Eye (tissue), 1 donor: ENCODE measurements at places on chromosomes 7 and 10.

DNA sequence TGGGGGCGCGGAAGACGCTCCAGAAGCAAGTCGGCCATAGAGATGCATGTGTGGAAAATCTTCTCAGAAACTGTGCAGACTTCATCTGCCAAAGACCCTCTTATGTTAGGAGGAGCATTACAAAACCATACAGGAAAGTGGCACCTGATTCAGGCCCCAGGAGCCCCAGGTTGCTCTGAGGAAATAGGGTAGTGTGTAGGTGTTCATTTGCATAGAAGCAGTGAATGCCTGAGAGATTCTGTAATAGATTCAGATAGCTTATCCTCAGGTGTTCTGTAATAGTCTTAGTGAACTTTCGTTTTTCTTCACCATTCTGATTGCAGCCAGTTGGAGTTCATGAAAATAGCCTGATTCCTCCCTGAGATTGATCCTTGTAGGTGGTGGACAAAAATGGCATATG is 106.4 kb upstream of the GJD4 start:
- no peak for DNase-seq

DNA sequence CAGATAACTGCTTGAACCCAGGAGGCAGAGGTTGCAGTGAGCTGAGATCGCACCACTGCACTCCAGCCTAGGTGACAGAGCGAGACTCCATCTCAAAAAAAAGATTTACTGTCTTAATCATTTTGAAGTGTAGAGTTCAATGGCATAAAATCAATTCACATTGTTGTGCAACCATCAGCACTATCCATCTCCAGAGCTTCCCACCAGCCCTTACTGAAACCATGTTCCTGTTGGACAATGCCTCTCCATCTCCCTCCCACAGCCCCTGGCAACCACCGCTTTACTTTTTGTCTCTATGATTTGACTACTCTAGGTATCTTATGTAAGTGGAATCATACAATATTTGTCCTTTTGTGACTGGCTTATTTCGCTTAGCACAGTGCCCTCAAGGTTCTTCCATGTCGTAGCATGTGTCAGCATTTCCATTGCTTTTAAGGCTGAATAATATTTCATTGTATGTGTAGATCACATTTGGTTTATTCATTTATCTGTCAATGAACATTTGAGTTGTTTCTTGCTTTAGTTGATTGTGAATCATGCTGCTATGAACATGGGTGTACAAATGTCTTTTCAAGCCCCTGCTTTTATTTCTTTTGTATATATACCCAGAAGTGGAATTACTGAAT is 33.1 kb downstream of the NACAD start:
- DNase-seq: no peak

DNA sequence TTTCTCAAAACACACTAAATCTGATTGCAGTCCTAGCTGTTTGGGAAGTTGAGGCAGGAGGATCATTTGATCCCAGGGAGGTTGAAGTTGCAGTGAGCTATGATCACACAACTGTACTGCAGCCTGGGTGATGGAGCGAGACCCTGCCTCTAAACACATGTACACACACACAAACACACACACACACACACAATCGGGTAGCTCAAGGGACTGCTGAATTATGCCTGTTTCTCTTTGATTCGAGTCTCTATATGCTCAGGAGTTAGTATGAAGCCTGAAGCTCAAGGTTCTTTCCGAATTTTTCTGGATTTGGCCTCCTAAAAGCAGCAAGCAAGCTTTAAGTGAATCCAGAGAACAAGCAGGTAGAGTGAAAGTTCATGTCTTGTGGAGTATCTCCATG is 22.5 kb downstream of the PRTFDC1 start:
- no peak for DNase-seq

DNA sequence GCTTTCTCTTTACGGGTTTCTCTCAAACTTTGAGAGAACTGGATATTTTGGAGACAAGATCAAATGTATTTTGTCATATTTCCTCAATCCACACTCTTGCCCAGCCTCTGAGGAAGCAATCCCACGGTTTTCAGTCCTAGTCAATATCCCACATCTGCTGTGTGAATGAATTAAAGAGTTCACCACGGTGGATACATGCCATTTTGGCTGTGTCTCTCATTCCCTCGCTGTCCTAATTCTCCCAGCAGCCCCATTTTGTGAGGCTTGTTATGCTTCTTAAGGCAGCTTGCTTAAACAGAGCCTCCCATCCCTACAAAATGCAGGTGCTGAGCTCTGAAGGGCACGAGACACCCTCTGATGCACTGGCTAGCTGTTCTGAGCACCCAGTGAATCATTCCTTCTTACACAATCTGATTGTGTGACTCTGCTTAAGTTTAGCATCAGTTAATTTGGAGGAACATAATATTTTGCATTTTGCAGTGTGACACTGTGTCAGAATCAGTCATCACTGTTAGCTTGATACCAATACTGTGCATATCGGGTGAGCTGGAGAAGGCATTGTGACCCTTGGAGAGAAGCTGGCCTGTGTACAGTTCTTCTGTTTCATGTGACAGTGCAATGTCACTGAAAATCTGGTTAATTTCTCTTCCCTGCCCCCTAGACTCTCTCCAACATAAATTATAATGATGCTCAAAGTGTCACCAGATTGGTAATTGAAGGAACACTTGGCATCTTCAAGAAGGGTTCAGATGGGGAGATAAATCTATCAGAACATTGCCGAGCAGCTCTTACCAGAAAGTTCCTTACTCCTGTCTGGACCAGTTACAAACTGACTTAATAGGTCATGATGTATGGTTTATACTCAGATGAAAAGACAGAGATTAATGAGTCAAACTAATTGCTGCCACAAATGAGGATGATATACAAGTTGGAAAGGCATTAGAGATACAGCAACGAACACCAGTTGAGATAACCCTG is 103.7 kb upstream of the AOAH start:
- DNase-seq: no peak

GRCh38 chr10:124386186-124387077 is 32.3 kb downstream of the OAT start:
- no peak for DNase-seq

DNA sequence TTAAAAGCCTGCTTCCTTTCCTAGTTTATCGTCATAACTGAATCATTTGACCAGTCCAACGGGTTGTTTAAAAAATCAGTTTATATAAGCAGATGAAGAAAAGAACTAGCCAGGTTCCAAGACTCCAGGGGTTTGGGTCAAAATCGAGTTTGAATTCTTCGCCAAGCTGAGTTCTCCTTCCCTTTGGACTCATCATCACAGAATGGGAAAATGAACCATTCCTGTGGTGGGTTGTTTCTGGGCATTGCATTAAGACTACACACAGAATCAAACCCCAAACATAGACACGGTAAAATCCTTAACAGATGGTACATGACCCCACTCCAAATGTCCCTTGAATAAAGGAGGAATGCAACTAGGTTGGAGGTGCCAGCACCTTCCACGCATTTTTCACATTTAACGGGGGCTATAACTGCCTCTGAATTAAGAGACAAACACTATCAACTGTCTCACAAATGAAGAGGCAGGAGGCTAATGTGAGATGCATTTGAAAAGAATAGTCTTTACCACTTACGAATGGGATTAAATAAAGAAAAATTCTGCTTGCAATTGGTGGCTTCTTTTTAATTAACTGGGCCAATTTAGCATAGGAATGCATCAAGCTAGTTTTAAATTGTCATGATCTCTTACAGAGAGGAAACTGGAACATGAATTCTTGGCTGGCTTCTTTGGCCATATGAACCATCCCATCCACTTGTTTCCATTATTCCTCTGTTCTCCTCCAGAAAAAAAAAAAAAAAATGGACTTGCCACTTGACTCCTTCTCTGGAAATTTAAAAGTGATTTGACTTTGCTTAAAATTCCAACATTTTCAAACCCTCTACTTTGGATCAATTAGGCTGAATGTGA is 61.1 kb downstream of the CHST15 start:
- peak; percentile 11 for DNase-seq

GRCh38 chr10:122182308-122182707 is 88.8 kb upstream of the BTBD16 start:
- no peak for DNase-seq
